ENCODE measurements at places on chromosomes 4 and X. TPM values are rescaled to one million over a fixed set of nuclear protein-coding genes. Genes with fewer than 3 reads are reported as not detected.

DNA sequence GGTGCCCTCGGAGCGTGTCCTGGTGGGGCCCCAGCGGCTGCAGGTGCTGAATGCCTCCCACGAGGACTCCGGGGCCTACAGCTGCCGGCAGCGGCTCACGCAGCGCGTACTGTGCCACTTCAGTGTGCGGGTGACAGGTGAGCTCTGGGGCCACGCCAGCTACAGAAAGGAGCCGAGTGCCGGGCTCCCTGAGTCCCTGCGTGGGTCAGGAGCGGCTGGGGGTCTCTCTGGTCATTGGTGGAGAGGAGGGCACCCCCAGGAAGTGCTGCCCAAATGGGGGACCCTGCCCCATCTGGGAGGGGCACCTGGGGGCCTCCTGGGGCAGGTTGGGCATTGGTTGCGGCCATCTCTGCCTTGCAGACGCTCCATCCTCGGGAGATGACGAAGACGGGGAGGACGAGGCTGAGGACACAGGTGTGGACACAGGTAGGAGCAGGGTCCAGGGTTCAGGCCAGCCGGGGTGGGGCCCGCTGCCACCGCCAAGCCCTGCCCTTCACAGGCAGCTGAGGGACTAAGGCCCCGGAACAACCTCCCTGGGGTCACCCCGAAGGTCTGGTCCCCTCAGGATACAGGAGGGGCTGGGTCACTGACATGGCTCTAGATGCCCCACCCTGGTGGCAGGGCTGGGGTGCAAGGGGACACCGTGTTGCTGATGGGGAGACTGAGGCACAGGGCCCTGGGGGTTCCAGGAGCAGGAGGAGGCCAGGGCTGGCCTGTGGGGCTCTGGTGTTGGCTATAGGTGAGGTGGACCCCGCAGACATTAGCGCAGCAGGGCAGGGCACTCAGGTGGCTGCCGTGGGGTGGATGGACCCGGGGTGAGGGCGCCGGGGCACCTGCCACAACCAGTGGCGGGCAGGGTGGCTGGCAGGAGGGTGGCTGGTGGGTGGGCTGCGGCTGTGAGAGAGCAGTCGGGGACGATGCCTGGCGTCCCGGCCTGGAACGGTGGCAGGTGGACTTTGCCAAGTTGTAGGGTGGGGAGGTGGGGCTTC, 6.6 kb downstream of the FGFR3 start:
- DNase-seq = no peak

- DNase-seq = no peak
Observed at GRCh38 chr4:16067515-16067914, 16.3 kb downstream of the PROM1 start.

GRCh38 chr4:99986792-99987191, 36.7 kb upstream of the H2AZ1 start:
- no peak for DNase-seq

IQSEC2 gene
- 11.6 TPM for total RNA-seq

Measured in Right ventricle myocardium inferior (tissue), 1 donor.